Type B pancreatic cell (in vitro differentiated cells): ENCODE measurements at places on chromosomes 16 and 17. TPM values are rescaled to one million over a fixed set of nuclear protein-coding genes. Genes with fewer than 3 reads are reported as not detected.

- no peak for DNase-seq
These were observed 46.0 kb downstream of the BEAN1 start for GRCh38 chr16:66473051-66473571.

DNA sequence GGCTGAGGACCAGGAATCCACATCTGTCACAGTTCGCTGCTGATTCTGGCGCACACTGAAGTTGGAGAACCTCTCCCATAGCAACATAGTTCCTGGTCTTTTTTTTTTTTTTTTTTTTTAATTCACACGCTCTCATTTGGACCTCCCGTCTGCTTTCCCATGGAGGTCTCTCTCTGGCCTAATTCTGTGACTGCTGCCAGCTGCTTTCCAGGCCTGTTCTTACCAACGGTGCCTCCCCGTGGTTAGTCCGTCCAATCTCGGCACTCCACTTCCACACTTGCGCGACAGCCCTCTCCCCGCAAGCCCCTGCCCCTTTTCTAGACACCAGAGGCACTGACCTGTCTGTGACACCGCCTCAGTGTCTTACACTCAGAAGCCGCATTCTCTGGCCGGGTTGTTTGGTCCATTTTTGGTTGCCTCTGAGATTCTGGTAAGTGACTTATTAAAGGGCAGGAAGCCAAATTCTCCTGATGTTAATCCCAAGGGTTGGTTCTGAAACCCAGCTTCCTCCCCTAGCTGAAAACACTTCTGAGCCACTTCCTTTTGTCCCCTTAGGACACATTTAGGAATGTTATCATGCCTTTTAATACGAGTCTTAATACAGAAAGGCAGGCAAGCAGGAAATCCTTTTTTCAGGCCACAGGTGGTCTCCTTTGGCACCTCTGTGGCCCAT, 1.1 kb upstream of the AKTIP start:
- DNase-seq, result no peak

DNA sequence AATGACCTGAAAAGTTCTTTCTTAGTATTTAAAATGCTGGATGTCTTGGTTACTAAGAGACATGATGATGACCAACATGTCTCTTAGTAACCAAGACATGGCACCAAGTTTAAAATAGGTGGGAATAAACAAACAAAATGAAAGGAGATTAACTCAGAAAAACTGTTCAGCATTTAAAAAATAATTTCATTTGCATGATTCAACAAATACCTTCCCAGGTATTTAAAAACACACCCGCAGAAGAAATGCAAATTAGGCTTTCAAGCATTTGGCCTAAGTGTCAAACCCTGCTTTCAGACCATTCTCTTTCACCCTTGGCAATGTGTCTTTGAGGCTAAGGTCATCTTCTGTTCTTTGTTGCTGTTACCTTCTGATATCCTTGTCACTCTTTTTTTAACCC, 91.4 kb upstream of the CORO6 start:
- no peak for DNase-seq

Gene TPPP3
- 39.3 and 44.5 TPM in 2 replicates for total RNA-seq

Gene FDXR
- total RNA-seq, result 28.1 and 44.4 TPM in 2 replicates
